ENCODE measurements at places on chromosomes 5 and 9.

DNA sequence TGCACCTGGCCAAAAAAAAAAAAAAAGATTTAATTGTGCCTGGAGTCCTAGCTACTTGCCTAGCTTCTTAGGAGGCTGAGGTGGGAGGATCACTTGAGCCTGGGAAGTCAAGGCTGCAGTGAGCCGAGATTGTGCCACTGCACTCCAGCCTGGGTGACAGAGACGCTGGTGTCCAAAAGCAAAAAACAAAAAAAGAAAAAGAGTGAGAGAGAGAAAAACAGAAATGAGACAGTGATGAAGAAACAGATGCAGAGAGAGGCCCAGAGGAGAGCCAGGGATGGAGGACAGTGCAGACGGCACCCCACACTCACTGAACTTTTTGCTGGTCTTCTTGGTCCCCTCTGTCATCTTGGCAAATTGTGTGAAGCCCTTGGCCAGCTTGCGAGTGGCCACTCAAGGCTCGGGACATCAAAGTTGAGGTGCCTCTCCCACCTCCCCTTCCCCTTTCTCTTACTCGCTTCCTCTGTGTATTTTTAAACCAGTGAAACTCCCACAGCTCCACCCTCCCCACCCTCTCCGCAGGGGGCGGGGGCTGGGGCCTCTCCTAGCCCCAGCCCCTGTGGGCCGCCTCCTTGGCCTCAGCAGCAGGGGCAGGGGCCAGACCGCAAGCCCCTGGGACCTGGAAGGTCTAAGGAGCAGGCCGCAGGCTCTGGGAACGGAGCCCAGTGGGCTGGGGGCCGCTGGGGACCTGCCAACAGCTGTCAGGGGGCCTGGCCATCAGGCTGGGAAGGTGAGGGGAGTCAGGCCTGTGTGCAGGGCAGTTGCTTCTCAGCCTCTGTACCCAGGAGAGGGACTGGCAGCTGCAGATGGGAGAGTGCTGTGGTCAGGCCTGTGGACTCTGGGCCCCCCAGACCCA lies at the start of gene SH2D3C:
TSS of gene SH2D3C (minus strand) at position 387 of the 856 bp plus-strand sequence. CDS start at position 348, 39 bp downstream.
- no peak for DNase-seq

DNA sequence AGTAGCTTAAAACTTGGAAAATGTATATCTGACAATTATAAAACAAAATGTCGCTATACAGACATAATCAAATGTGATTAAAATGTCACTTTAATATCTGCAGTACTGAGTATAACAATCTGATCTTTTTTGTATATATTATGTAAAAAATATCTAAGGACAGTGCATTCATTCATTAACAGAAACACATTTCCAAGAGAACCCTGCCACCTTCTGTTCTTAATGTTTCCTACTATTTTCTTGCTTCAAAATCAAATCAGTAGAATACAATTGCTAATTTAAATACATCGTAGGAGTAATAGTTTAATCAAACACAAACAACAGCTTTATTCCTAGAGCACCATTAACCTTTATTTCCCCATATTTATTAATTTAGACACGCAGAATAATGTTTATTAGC lies 142.6 kb upstream of the ST8SIA4 start:
- DNase-seq, result no peak

DNA sequence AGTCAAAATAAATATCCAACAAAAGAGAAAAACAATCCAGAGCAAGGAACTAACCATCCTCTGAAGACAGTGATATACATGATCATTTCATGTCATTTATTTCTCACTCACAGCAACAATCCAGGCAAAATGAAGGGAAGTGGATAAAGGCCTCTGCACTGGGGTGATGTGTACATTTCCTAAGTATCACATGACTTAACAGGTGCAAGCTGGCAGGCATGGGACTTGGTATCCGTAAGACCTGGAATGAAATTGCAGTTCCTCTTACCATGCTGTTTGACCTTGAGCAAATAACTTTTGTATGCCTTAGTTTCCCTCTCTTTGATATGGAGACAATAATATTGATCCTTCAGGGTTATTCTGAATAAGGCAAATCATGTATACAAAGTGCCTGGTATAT lies 77.6 kb downstream of the PRLR start:
- no peak for DNase-seq

DNA sequence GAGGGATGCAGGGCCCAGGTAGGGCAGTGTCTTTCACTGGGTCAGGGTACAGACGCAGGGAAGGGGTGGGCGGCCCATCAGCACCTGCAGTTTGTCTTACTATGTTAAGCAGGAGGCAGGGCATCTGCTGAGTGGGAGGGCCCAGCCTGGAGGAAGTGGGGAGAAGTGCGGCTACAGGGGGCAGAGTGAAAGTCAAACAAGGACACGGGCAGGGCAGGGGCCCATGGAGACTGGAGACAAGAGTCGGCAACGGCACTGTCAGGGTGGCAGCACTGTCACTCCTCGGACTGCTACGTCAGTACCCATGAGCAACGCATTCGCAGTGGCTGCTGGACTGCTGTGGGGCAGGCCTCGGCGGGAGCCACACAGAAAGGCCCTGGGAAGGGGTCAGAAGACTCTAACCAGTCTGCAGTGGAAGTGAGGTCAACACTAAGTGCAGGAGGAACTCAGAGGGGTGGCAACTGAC lies 19.7 kb downstream of the CAMSAP1 start:
- no peak for DNase-seq

- DNase-seq, result no peak
Measured at GRCh38 chr5:123000731-123001130, 35.8 kb downstream of the PPIC start.

DNA sequence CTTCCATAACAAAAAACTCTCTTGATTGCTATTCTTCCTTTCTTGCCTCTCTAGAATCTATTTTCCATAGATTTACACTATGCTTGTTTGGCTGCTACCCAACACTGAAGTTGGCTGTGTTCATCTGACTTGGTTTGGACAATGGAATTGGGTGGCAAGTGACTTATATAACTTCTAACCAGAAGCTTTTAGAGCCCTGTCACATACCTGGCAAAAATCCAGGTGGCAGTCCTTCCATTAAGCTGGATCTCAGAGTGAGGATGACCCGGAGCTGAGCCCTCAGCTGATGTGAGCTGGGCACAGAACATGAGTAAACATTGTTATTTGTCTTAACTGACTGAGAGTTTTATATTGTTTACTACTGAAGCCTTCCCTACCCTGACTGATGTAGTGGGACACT lies 225.7 kb downstream of the TLR4 start:
- no peak for DNase-seq

DNA sequence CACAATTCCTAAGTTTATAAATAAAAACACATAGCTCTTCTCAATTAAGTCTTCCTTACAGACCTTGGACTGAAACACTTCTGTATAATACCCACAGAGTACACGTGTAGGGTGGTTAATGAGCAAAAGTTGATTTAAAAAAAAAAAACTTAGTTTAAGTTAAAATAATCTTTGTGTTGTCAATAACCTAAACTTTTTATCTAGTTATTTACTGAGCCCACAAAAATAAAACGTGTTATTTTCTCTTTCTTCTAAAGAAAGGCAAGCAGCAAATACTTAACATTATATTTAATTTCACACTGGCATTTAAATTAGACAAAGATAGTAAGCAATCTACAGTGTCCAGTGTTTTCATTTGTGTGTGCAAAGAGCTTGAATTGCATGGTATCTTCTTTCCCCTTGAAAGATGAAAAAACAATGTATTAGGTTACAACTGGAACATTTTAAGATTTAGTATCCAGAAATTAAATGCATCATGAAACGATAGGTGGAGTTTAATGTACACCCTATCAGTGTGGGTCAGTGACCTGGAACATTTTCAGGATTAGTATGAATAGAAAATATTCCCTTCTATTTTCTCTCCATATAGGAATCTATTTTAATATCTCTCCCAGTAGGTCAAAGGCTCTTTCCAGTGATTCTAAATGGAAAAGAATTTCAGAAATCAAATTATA lies 1014.8 kb downstream of the NR2F1-AS1 start:
- DNase-seq, result no peak

DNA sequence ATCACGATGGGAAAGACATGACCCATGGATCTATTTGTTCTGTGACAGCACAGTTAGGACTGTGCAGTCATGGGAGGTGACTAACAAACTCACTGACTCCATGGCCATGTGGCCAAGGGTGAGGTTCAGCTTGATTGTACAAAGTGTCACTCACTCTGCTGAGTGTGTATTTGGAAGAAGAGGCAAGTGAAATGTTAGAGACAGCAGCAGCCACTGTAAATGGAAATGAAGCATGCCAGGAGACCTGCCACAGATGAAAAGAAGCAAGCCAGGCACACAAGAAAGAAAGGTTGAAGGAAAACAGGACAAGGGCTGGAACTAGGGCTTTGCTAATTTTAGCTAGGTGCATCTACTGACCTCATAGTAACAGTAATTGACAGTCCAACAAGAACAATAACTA lies 42.7 kb upstream of the PALM2AKAP2 start:
- no peak for DNase-seq

Data from activated CD4-positive, CD25-positive, alpha-beta regulatory T cell (primary cell).